Body of pancreas (tissue), 4 donors: ENCODE measurements at places on chromosomes 16 and 17. TPM values are rescaled to one million over a fixed set of nuclear protein-coding genes. Genes with fewer than 3 reads are reported as not detected.

DNA sequence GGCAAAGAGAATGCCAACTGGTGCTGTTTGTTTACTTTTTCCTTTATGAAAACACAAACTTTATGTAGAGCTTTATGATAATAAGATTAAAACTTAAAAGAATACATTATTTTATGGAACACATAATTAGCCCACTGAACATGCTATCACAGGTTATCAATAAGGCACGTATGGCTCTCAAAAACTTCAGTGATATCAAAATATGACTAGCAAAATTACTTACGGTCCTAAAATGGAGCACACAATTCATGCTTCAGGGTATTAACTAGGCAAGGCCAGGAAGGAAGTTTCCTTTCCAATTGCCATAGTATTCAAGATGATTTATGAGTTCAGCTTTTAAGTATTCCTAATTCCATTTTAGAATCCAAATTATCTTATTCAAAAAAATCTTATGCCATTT is 3.6 kb downstream of the RNF43 start:
- no peak for DNase-seq

DNA sequence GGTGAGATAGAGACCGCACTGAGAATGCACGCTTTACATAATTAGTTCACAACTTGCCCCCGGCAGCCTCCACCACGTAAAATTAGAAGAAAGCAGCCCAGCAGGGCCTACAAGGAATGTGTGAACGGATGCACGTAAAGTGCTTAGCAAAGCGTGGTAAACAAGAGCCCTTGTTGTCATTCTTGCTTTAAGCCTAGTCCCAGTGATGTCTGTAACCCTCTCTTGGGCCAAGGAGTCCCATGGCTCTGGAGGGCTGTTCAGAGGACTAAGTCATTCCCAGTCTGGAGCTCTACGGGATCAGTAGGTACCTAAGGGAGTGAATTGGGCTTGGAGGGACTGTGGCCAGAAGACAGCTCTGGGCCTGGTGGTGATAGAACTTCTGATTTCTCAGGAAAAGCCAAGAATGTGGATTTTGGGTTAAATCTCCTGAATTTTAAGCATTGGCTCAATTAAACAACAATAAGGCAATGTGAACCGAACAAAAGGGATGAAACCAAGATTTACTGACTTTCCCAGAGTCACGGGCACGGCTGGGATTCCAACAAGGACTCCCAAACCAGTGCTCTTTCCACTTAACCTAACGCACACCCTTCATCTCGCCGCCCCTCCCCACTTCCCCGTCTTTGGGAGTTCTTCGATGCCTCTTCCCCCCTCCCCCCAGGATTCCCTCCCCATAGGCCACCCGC is 775 bp upstream of the CHP2 start:
- no peak for DNase-seq

DNA sequence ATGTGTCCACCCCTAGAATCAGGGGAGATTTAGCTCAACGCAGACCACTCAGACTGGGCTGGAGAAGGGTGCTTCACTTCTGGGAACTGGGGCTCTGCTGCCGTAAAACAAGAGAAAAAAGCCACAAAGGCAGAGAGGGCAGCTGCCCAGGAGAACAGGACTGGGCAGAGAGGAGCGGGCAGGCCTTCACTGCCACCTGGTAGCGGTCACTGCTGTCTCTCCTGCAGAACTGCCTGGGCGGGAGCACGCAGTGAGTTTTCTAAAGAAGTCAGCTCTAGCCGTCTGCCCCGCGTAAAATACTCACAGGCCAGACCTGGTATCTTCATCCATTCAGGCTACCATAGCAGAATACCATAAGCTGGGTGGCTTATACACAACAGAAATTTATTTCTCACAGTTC is 103.8 kb downstream of the AMFR start:
- no peak for DNase-seq

DNA sequence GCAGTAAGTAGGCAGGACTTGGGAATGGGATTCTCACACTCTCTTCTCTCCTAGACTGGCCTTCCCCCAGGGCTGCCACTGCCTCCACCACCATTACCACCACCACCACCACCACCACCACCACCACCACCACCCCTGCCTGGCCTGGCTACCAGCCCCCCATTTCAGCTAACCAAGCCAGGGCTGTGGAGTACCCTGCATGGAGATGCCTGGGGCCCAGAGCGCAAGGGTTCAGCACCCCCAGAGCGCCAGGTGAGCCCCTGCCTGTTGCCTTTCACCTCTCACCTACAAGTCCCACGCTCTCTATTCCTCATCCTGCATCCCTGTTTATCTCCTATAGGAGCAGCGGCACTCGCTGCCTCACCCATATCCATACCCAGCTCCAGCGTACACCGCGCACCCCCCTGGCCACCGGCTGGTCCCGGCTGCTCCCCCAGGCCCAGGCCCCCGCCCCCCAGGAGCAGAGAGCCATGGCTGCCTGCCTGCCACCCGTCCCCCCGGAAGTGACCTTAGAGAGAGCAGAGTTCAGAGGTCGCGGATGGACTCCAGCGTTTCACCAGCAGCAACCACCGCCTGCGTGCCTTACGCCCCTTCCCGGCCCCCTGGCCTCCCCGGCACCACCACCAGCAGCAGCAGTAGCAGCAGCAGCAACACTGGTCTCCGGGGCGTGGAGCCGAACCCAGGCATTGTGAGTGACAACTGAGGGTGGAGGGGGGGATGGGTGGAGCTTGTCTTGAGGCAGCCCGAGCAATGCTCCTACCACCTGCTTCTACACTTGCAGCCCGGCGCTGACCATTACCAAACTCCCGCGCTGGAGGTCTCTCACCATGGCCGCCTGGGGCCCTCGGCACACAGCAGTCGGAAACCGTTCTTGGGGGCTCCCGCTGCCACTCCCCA is 7.9 kb upstream of the TMEM88 start:
- no peak for DNase-seq

The KRTAP2-2 gene
- not detected for total RNA-seq

DNA sequence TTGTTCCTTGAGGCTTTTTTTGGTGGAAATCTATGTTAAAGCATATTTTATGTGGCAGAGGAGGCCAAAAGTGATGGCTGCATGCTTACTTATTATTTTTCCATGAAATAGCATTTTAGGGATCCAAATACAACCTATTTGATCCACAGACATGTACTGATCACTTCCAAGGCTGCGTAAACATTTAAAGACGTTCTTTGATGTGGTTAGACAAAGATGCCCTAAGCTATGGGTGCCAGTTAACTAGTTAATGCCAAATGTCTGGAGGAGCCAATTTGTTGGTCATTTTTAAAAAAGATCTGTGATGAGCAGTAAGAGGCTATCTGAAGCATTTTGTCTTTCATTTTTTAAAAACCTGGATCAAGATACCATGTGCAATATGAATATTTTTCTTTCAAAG is 17.3 kb upstream of the PRKCA start:
- DNase-seq, result no peak

The MPO gene
- not detected for total RNA-seq

DNA sequence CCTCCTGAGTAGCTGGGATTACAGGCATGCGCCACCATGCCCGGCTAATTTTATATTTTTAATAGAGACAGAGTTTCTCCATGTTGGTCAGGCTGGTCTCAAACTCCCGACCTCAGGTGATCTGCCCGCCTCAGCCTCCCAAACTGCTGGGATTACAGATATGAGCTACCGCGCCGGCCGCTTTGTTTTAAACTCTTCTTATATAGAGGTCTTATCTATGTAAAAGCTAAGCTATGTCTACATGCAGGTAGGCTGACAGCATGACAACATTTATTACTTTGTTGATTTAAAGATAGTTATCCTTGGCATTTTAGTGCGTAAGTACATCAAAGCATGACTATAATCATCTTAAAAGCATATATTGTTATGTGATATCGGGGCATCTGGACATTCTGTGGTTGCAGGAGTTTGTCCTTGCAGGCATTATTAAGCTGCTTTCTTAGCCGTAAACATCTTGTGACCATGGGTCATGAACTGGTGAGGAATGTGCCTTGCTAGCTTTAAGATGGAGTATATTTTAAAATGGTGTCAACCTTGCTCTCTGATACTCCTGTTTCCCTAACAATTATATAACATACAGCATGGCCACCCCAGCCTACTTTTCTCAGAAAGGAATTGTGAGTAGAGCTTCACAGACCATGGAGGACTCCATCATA is 45.8 kb upstream of the TAOK1 start:
- no peak for DNase-seq

The INCA1 gene
- total RNA-seq, result not detected

DNA sequence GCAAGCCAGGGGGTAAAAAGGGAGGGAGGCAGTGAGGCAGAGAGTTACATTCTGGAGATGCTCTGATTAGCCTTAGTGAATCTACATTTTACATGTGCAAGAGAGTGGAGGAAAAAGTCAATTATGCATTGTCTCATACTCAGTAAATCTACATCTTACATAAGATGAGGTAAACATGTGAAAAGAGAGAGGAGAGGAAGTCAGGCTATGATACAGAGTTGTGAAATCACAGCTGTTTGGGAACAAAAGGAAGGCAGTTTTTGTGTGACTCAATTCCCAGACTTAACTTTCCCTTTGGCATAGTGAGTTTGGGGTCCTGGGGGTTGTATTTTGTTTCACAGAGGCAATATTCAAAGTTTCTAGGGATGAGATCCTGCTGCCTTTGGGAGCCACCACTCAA is 67.8 kb downstream of the GP2 start:
- no peak for DNase-seq

DNA sequence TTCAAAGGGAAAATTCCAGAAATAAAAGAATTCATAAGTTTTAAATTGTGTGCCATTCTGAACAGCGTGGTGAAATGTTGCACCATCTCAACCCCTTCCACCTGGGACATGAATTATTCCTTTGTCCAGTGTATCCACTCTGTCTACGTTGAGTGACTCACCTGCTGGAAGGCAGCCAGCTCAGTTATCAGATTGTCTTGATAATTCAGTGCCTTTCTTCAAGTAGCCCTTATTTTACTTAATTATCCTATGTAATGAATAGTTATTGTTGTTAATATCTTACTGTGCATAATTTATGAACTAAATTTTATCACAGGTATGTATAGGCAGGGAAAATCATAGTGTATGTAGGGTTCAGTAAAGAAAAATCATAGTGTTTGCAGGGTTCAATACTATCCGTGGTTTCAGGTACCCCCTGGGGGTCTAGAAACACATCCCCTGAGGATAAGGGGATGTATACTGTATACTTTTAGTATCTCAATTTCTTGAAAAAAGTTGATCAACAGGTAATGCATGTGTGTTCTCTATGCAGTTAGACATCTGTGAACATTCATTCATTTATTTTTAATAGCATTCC is 7.7 kb upstream of the PCTP start:
- DNase-seq, result peak; percentile 70

The RGS11 gene
- total RNA-seq, result 95.9 TPM

The ABCA3 gene
- total RNA-seq, result 13.8 TPM

The TNFRSF17 gene
- not detected for total RNA-seq

The CDR2L gene
- total RNA-seq, result 18.5 TPM

- DNase-seq, result peak; percentile 76
These were observed 140.0 kb downstream of the CHD9NB start for GRCh38 chr16:52912565-52913173.

DNA sequence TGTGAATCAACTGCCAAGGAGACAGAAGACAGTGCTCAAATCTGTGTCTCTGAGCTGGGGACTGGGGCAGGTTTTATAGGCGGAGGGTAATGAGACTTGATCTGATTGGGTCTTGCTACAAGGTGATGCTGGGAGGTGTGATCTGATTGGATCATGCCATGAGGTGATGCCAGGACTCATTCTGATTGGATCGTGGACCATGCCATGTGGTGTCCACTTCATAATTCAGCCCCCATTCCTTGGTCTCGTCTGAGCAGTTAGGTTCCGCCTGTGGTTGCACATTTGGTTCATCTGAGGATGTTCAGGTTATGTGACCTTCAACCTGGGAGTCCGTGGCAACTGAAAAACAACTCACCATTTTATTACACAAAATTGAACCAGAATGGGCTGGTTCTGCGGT is 41.0 kb downstream of the OTOA start:
- no peak for DNase-seq

DNA sequence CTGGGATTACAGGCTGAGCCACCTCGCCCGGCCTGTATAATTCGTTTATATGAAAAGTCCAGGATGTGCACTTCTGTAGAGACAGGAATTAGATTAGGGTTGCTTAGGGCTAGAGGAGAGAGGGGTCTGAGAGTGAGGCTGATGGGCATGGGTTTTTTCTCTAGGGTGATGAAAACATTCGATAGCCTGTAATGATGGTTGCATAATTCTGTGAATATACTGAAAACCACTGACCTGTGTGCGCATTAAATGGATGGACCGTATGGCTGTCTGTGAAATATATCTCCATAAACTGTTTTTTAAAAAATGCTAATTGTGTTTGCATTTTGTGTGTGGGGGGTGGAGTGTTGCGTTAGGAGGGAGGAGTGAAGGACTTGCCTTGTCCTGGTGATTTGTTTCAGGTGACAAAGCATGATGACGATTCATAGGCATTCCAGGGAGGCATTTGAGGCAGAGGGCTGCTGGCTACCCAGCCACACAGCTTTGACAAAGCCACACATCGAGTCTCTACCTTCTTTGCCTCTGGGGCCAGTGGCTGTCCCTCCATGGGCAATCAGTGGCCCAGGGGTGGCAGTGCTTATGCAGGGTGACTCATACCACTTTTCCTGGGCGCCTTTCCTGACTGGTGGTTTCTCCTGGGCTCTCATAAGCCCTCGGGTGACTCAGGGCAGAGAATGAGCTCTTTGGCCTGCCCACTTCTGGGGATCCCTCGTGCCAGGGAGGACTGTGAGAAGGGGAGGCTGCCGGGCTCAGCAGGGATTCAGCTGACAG is 148.5 kb upstream of the WSCD1 start:
- DNase-seq, result no peak

DNA sequence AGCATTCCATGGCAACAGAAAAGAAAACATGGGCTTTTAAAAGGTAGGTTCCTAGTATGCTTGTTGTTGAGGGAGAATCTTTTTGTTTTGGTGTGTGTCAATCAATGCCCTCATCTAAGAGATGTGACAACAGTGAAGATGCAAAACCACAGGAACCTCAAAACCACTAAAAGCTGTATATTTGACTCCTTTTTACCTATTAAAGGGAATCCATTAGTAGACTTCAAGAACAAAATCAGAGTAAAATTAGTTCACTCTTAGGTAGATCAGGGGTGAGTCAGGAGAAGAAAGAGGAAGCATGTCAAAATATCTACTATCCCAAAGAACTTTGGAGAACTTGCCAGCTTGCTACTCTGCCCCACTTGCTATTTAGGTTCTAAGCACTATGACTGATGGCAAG is 89.1 kb downstream of the CDK5R1 start:
- no peak for DNase-seq

- no peak for DNase-seq
These were observed 259.0 kb downstream of the XYLT1 start for GRCh38 chr16:17211797-17212196.

The KAT8 gene
- 66.4 TPM for total RNA-seq

The CCL15 gene
- total RNA-seq, result not detected

- no peak for DNase-seq
These were observed at the start of gene ABCC11 for GRCh38 chr16:48247311-48247710. Gene ABCC11, minus strand, starts transcription at chr16:48247539. Its CDS starts 15,618 bp downstream, at chr16:48231921.

DNA sequence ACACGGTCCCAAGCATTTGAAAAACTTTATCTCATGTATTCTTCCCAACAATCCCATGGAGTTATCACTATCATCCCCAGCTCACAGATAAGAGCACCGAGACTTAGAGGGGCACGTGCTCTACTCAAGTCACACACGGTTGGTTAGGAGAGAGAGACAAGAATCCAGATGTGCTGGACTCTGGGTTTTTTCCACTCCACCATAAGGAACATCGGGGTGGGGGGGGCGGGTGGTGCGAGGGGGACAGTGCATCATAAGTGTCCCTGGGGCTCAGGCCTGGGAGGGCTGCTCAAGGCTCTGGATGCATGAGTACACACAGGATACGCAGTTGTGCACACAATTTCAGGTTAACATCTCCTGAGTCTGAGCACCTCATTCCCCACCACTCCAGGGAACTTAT is 7.4 kb downstream of the CDC42EP4 start:
- DNase-seq, result no peak
